ENCODE measurements at places on chromosomes 11 and 22.

GRCh38 chr11:119416606-119417580 lies 6.1 kb downstream of the THY1 start:
- DNase-seq, result no peak

DNA sequence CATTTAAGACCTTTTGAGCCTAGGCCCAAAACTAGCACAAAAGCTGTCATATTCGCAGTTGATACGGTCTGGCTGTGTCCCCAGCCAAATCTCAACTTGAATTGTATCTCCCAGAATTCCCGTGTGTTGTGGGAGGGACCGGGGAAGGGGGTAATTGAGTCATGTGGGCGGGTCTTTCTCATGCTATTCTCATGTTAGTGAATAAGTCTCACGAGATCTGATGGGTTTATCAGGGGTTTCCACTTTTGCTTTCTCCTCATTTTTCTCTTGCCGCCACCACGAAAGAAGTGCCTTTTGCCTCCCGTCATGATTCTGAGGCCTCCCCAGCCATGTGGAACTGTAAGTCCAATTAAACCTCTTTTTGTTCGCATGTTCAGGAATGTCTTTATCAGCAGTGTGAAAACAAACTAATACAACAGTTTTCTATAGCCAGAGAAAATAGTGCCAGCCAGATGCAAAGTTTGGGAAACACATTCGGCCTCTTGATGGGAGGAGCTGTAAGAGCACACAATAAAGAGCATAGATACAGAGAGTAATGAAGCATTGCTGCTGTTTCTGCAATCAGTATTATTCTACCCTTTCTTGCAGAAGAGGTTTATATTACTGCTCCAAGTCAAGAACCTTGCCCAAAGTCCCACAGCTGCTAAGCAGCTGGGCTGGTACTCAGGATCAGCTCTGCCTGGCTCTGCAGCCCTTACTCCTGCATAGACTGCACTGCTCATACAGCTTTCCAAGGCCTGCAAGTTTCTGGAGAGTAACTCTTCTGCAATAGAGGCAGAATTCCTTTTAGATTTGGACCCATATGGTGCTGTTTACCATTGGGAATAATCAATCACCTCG lies 2.0 kb upstream of the ZNF195 start:
- DNase-seq, result no peak

DNA sequence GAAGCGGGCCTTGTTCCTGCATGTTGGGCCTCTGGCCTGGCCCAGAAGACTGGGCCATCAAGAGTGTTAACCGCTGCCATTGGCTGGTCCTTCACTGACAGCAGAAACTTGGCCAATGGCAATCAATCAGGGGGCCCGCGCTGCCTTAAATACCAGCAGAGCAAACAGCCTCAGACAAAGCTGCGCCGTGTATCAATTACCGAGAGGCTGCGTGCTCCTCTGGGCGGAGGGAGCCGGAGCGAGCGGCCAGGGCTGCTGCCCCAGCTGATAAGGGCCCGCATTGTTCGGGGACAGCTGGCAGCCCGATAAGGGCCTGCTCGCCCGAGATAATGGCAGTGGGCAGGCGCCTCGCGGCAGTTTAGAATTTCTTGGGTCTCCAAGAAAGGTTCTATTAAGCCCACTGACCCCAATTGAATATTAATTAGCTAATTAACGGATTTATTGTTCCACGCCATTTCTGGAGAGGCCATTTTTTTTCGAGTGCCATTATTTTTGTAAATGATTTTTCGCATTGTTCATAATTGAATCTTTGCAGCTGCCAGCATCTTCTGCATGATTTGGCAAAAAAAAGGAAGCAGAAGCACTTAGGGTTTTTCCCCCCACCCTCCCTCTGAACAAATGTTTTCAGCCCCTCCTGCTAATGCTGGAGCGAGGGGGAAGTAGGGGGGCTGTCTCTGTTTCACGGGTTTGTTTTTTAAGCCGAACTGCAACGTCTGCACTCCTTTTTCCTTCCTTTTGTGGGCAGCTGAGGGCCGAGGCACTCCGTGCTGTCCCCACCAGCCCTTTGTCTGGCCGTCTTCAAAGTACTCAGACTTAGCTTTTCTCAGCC lies 37.6 kb upstream of the RIC3 start:
- DNase-seq, result peak; percentile 27

DNA sequence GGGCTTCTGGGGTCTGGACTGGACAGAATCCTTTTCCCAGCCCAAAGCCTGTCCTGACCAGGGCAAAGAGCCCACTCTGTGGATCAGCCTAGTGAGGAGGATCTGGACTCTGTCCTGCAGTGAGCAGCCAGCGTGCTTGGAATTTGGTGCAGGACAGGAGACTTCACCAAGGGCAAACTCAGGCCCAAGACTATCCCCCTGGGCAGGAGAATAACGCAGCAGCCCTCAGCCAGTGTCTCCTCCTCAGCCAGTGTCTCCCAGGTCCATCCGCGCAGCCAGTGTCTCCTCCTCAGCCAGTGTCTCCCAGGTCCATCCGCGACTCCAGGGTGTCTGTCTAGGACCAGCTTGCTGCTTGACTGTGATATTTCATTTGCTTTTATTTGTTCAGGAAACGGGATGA lies 1334.0 kb downstream of the TBC1D22A start:
- no peak for DNase-seq

DNA sequence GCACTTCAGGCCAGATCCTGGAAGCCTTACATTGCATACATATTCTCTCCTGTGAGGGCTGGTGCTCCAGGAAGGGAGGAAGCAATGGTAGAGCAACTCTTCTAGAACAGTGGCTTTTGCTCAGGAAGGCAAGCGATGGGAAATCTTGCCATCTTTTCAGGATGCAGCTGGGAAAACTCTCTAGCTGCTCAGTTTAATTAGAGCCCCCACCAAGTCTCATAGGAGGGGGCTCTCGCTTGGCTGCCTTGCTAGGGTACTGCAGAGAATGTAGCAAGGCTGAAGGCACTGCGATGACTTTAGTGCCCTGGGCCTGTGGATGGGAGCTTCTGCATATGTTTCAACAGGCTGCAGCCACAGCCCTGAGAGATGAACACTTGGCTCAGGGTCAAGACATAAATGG lies 357.2 kb upstream of the SYN3 start:
- DNase-seq, result no peak

GRCh38 chr22:33544707-33545106 lies 375.6 kb downstream of the LARGE1 start:
- no peak for DNase-seq

GRCh38 chr11:109968781-109969180 lies 124.4 kb upstream of the ZC3H12C start:
- DNase-seq, result no peak

- no peak for DNase-seq
Observed at GRCh38 chr11:9893474-9893873, 229.6 kb downstream of the SWAP70 start.

DNA sequence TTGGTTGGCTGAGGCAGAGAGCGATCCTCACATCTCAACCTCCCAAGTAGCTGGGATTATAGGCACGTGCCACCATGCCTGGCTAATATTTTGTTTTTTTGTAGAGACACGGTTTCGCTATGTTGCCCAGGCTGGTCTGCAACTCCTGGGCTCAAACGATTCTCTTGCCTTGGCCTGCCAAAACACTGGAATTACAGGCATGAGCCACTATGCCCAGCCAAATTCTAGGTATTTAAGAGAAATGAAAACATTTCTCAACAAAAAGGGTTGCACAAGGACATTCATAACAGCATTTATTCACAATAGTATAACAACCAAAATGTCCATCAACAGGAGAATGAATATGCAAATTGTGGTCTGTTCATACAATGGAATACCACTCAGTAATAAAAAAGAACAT lies 31.7 kb upstream of the RBX1 start:
- DNase-seq, result no peak

DNA sequence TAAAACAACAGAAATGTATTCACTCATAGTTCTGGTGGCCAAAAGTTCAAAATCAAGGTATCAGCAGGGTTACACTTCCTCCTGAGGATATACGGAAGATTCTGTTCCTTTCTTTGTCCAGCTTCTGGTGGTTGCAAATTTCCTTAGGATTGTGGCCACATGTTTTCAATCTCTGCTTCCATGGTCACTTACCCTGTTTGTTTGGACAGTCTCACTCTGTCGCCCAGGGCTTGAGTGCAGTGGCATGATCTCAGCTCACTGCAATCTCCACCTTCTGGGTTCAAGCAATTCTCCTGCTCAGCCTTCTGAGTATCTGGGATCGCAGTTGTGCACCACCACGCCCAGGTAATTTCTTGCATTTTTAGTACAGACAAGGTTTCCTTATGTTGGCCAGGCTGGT lies 534.3 kb downstream of the KCNA4 start:
- DNase-seq, result no peak
